ENCODE measurements at places on chromosomes 5 and 9. TPM values are rescaled to one million over a fixed set of nuclear protein-coding genes. Genes with fewer than 3 reads are reported as not detected.

The FANCC gene
- total RNA-seq = 11.5 TPM

The ITK gene
- 229 TPM for total RNA-seq

GRCh38 chr5:174596429-174596828, 128.0 kb upstream of the MSX2 start:
- H3K27me3 ChIP-seq = peaks cover 12% of the 10 kb centered on the region
- no peak for DNase-seq

DNA sequence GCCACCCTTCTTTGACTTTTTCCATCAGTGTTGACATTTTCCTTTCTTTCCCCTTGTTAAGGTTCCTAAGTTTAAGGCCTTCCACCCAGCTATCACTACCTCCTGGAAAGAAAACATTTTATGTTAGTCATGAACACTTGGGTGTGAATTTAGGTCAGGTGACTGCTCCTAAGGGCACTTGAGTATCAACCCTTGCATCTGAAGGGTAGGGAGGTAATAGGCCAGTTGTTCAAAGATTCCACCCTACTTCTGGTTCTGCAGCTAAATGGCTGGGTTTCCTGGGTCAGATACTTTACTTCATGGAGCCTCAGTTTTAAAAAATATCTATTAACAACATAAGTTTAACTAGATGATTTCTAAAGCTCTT, 49.1 kb upstream of the OSMR start:
- H3K27me3 ChIP-seq = peaks cover 26% of the 10 kb centered on the region
- no peaks in the 10 kb centered on the region for H3K36me3 ChIP-seq
- H3K27ac ChIP-seq = no peak overlapping the region

DNA sequence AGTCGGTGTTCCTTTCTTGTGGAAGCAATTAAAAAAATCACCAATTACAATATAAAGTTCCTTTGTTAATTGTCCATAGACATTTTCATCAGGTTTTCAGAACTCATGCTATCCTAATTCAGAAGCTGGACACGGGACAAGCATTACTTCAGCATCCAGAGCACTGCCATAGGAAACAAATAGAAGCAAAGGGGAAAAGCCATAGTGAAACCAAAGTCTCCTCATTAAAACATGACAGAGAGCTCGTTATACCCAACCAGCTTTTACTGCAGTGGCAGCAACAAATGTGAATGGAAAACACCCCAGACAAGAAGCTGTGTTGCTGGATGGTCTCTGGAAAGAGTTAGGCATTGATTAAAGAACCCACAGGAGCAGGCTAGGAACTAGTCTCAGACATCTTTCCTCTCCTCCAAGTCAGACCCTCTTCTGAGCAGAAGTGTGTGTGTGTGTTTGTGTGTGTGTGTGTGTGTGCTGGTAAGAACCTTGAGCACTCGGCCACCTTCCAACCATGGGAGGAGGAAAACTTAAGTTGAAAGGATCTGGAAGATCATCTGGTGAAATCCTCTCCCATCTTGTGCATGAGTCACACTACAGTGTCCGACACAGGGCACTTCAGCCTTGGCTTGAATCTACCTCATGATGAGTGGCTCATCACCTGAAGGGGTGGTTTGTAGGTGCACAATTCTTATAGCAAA, 162.6 kb upstream of the ADAMTS16 start:
- H3K4me1 ChIP-seq = no peaks in the 10 kb centered on the region
- no peak overlapping the region for H3K4me3 ChIP-seq
- no peaks in the 10 kb centered on the region for H3K36me3 ChIP-seq
- no peak overlapping the region for H3K27ac ChIP-seq

- no peaks in the 10 kb centered on the region for H3K4me1 ChIP-seq
- H3K36me3 ChIP-seq = no peaks in the 10 kb centered on the region
- no peak overlapping the region for H3K4me3 ChIP-seq
- no peaks in the 10 kb centered on the region for H3K27me3 ChIP-seq
- DNase-seq = no peak
Observed at GRCh38 chr5:117615226-117615625, 1040.6 kb upstream of the SEMA6A start.

GRCh38 chr5:40681363-40682153, 1.8 kb downstream of the PTGER4 start:
- peak; percentile 77 for DNase-seq
- peaks cover 66% of the 10 kb centered on the region for H3K36me3 ChIP-seq
- peaks cover 29% of the 10 kb centered on the region for H3K4me1 ChIP-seq
- H3K4me3 ChIP-seq = peak overlapping the region; percentile 99

Measured in activated CD8-positive, alpha-beta T cell treated with anti-CD3 and anti-CD28 coated beads for 36 hours (primary cell).